ENCODE measurements at places on chromosomes 12 and 14. TPM values are rescaled to one million over a fixed set of nuclear protein-coding genes. Genes with fewer than 3 reads are reported as not detected.

The CABP1 gene
- 30.2 TPM for polyA plus RNA-seq

The ABCD2 gene
- polyA plus RNA-seq = 6.2 TPM

The SPTLC2 gene
- polyA plus RNA-seq = 24.4 TPM

The MDP1 gene
- polyA plus RNA-seq = 21.3 TPM

The ART4 gene
- 0.23 TPM for polyA plus RNA-seq

The ABHD12B gene
- polyA plus RNA-seq = 1.3 TPM

The ARMH4 gene
- 15.4 TPM for polyA plus RNA-seq

The SLC15A5 gene
- 0.09 TPM for polyA plus RNA-seq

The TRHDE gene
- 4.5 TPM for polyA plus RNA-seq

The PTPRB gene
- polyA plus RNA-seq = 10.7 TPM

The PPP1R12A gene
- 42.5 TPM for polyA plus RNA-seq

The ADGRD1 gene
- polyA plus RNA-seq = 11.4 TPM

The TAS2R7 gene
- not detected for polyA plus RNA-seq

The MAPKAPK5 gene
- polyA plus RNA-seq = 50.7 TPM

The TMTC2 gene
- 31.9 TPM for polyA plus RNA-seq

The POLE2 gene
- 14.8 TPM for polyA plus RNA-seq

The PAPLN gene
- 32.2 TPM for polyA plus RNA-seq

The RNF212B gene
- not detected for polyA plus RNA-seq

The LBHD2 gene
- polyA plus RNA-seq = 2.1 TPM

The NINJ2 gene
- 6.2 TPM for polyA plus RNA-seq

The GLT1D1 gene
- polyA plus RNA-seq = 25.4 TPM

The MGAT2 gene
- 27.7 TPM for polyA plus RNA-seq

The ANKRD13A gene
- 31.2 TPM for polyA plus RNA-seq

The SELPLG gene
- 18.2 TPM for polyA plus RNA-seq

The COX14 gene
- polyA plus RNA-seq = 48.4 TPM

All from spinal cord (tissue), 10 donors.